Fibroblast of skin of right quadriceps (primary cell): ENCODE measurements at places on chromosomes 3 and 15.
A peak's percentile ranks its signal among the peaks of the same experiment; 100 is the strongest.

GRCh38 chr3:141926929-141927328 is 50.5 kb downstream of the ATP1B3 start:
- DNase-seq: no peak

DNA sequence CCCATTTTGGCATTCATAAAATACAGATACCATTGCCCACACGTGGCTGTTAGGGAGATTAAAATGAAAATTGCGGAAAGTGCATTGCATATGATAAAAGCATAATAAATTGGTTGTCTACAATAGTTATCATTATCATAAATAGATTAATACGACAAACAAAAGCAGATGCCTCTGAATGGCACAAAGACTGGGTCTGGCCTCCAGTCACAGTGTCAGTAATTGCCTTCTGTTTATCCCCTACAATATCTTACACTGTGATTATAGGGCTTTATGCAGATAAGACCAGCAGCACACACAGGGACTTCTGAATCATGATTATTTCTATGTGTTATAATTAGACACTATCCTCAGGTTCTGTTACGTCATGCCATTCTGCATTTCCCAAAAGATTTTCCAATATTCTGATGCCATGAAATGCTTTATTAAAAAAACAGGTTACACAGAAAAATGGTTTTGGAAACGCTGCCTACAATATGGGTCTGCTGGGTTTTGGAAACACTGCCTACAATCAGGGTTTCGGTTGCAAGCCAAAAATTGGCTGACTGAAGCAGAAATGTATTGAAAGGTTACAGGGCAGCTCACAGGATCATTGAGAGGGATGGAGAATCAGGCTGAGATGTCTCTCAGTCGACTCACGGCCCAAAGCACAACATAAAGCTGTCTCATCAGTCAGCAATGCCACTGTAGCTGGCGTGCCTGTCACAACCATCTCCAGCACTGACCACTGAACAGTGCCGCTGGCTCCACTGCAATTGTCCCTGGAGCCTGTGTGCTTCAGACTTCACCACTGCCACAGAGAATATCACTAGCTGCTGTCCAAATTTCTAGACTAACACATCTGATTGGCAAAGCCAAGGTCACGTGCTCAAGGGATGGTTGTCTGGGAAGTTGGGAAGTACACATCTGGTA is 248.1 kb downstream of the ERC2 start:
- peak; percentile 46 for DNase-seq

GRCh38 chr3:128232376-128233178 is 79.3 kb downstream of the EEFSEC start:
- peak; percentile 28 for DNase-seq

- no peak for DNase-seq
Observed at GRCh38 chr3:28791713-28792255, 443.2 kb upstream of the AZI2 start.
